ENCODE measurements at places on chromosomes 6 and 20.

DNA sequence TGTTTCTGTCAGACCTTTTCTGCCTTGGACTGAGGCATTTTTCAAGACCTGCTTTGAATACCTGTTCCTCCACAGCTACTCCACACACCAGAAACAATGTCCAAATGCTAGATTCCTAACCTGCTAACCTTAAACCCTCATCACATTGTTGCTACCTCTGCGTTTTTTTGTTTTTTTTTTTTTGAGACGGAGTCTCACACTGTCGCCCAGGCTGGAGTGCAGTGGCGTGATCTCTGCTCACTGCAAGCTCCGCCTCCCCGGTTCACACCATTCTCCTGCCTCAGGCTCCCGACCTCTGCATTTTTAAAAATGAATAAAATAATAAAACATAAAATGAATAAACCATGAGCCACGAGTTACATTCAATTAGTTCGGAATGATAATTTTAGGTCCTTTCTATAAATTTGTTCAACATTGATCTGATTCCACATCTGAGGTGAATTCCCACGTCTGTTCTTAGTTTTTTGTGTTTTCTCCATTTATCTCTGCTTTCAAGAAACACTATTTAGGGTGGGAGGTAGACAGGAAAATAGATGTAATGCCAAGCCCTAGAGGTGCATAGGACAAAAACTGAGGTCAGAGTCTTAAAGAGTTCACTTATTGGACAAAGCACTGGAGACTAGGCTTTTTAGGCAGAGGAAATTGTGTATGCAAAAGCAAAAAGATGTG is 1.3 kb downstream of the C6orf89 start:
- no peak for DNase-seq

GRCh38 chr6:41408576-41408975 is 73.2 kb downstream of the NCR2 start:
- DNase-seq: no peak

- DNase-seq: no peak
Observed at GRCh38 chr20:48763216-48763914, 64.4 kb downstream of the PREX1 start.

DNA sequence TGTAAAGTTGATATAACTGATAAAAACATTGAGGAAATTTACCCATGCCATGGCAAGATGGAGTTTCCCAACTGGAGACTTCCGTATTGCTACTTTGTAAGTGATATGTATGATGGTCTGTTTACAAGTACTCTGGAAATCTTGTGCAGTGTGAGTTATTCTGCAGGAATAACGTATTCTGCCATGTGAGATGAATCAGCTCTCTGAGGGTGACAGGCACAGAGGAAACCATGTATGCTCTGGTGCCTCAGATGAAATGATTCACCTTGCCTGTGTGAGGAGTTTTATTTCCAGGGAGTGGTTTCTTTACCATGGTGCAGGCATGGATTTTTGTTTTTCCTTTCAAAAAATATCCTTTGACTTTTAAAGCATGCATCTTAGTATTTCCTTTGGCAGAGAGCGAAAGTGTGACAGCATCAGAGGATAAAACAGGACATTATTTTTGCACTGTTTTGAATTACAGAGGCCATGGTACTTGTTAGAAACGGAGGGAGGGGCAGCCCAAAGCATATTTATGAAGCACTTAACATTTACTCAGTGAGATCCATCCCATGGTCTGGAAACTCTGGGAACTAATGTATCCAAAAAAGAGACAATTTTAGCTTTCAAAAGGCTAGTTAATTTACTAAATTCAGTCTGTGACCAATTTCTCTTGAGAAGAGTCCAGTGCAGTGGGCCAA is 36.0 kb upstream of the MTRF1L start:
- no peak for DNase-seq

DNA sequence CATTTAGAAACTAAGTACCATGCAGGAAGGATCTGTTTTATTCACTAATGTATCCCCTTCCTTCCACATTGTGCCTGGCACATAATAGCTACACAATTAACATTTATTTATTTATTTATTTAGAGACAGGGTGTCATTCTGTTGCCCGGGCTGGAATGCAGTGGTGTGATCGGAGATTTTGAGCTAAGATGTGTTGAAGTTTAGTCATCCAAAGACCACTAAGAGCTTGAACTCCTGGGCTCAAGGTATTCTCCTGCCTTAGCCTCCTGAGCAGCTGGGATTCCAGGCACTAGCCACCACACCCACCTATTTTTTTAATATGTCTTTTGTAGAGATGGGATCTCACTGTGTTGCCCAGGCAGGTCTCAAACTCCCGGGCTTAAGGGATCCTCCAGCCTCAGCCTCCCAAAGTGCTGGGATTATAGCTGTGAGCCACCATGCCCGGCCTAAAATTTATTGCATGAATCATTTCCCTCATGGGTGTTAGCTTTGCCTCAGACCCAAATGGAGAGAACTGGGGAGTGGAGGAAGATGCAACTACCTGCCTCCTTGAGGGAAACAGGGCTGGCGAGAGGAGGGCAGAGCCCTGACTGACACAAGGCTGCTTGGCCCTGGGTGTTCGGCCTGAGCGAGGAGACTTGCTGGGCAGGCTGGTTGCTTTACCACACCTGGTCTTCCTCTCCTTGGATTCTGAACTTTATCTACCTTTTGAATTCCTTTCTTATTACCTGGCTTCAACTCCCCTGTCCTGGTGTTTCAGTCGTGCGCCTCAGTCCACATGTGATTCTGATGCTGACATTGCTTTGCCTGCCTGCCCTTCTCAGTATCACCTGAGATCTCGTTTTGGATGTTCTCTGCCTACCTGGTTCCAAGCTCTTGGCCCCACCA is 1.7 kb upstream of the DYNLT1 start:
- peak; percentile 22 for DNase-seq

- no peak for DNase-seq
Observed at GRCh38 chr20:18986146-18986830, 172.7 kb downstream of the SCP2D1 start.

DNA sequence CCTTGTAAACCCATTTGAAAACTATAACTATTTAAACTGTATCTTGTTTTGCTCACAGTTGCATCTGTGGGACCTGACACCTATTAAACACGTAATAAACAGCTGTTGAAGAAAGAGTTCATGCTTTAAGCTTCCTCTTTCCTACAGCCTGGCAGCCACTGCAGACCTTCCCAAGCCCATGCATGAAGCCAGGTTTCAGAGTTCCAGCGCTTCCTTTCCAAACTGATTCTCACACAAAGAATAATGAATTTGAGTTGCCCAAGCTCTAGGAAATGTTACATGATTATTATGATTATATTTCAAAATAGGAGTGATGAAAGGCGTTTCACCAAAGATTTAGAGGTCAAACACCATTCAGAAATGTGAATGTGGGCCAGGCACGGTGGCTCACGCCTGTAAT is 3.7 kb downstream of the AGPAT4 start:
- no peak for DNase-seq

DNA sequence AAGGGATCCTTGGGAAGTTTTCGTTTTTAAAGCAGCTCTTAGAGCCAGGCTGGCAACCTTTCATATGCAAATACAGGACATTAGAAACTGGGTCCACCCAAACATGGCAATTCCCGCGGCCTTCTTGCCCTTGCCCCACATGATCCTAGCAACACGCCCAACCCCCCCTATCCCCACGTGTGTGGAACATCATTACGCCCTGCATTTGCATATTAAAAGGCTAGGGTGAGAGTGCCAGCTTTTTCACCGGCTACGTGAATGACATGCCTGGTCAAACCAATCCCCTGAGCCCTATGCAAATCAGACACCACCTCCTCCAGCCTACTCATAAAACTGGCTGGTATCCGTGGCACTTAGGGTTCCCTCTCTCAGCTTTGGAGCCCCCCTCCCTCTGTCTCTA is 88.1 kb downstream of the TNFRSF21 start:
- DNase-seq: no peak

DNA sequence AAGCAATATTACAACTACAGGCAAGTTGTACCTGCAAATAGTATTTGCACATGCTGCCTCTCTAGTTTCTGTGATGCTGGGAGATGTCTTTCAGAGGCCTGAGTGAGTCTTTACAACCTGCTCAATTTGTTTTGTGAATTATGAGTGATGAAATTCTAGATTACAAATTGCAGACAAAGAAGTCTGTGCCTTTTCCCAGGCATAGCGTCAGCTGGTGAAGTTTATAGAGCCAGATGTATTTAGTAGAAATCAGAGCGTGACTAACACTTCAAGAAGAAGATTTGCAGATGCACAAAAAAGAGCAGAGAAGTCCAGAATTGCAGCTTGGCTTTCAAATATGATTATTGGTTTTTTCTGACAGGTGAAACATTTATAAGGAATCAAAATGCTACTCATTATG is 289.9 kb downstream of the PLCB1 start:
- no peak for DNase-seq

DNA sequence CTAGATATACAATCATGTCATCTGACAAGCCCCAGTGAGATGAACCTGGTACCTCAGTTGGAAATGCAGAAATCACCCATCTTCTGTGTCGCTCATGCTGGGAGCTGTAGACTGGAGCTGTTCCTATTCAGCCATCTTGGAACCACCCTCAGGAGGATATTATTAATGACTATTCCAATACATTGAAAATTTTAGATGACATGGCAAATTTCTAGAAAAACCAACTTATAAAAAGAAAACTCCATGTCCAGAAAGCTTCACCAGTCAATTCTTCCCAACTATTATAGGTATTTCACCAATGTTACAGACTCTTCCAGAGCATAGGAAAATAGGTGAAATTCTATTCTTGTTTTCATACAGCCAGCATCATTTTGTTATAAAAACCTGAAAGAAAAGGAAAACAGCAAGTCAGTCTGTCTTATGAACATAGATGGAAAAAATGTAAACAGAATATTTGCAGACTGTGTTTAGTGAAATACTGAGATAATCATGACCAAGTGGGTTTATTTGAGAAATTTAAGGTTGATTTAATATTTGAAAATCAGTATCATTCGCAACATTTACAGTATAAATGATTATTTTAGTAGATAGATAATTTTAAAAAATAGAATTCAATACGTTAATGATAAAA is 43.3 kb downstream of the ATRN start:
- DNase-seq: no peak

GRCh38 chr20:10436053-10436699 is 1.1 kb downstream of the SLX4IP start:
- no peak for DNase-seq

DNA sequence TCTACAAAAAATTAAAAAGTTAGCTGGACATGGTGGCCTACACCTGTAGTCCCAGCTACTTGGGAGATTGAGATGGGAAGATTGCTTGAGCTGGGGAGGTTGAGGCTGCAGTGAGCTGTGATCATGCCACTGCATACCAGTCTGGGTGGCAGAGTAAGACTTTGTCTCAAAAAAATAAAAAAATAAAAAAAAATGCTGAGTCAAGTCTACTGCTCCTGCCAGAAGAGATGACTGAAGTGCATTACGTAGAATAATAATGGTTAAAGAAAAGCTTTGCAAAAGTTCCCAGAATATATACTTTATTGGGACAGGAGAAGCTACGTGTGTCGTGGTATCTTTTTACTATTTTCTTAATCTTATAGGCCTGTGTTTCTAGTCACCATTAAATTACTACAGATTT is 125.3 kb downstream of the SLC16A10 start:
- no peak for DNase-seq

GRCh38 chr6:156984178-156984738 is 207.1 kb downstream of the ARID1B start:
- DNase-seq: no peak

- no peak for DNase-seq
Observed at GRCh38 chr6:32460528-32460927, 20.8 kb downstream of the HLA-DRA start.

GRCh38 chr20:52913650-52914387 is 58.3 kb upstream of the TSHZ2 start:
- DNase-seq: no peak

GRCh38 chr20:51067792-51068191 is 44.9 kb upstream of the KCNG1 start:
- DNase-seq: no peak

DNA sequence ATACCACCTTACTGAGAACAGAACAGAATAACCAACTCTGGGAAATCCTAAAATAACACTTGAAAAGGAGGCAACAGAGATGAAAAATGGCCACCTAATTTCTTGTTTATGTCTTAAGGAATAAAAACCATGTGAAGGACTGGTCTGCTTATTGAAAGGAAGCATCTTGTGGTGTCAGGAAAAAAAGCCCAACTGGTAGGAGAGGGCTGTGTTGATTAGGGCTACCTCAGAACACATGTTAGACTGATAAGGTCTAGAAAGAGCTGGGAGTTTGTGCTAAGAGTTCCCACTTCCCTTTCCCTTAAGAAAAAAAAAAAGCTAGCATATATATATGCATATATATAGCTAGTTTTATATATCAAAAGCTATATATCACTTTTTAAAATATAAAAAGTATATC is 425.3 kb upstream of the BTBD3 start:
- DNase-seq: no peak

DNA sequence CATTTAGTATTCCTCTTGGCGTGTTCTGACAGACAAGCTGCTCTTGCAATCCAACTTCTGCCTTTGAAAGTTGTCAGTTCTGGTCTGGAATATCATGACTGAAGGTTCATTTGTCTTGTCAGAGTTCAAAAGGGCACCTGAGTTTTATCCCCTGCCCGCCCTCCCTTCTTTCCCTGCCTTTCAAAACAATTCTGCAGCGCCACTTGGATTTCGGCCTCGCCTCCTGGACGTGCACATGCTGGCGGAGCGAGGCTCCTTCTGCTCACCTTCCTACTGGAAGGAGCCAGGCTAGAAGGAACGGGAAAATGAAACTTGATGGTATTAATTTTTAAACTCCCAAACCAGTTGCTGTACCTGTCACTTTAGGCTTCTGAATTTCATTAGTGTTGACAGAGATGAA is 55.7 kb upstream of the HDGFL1 start:
- DNase-seq: no peak

DNA sequence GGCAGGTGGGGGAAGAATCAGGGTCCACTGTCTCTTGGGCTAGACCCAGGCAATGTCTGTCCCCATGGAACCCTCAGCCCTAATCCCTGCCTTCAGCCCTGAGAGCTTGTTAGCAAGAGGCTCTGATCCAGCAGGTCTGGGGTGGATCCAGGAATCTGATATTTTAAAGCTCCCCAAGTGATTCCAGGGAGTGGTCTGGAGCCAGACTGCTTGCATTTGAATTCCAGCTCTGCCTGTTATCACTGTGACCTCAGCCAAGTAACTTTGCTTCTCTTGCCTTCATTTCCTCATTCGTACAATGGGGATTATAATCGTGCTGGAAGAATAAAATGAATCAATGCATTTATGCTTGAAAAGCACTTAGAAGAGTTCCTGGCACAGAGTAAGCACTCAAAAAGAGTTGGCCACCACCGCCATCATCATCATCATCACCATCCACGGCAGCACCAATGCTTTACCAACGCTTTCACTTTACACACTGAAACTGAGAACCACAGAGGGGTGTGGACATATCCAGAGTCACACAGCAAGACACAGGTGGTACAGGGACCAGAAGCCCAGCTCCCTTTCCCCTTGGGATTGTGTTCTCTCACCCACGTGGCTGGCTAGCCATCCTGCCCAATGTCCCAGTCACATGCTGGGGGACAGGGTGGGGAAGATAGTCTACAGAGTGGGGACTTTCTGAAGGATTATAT is 75.7 kb upstream of the RALY start:
- no peak for DNase-seq

GRCh38 chr20:63101781-63102720 is 95.3 kb upstream of the BHLHE23 start:
- DNase-seq: peak; percentile 41

All from mucosa of descending colon (tissue), 3 donors.